Activated CD4-positive, alpha-beta T cell treated with anti-CD3 and anti-CD28 coated beads for 24 hours (primary cell): ENCODE measurements at places on chromosomes 1 and 21.

- no peak for DNase-seq
Observed at GRCh38 chr1:12745992-12746323, at the start of gene CFAP107. TSS of gene CFAP107 (plus strand) at chr1:12746200. CDS start at chr1:12746431, 231 bp downstream.

GRCh38 chr1:245248231-245248731, 93.5 kb downstream of the KIF26B start:
- DNase-seq = no peak

- no peak for DNase-seq
Observed at GRCh38 chr1:216820345-216820744, 97.1 kb upstream of the ESRRG start.

- DNase-seq = no peak
Observed at GRCh38 chr1:98103617-98104285, 182.9 kb upstream of the DPYD start.

DNA sequence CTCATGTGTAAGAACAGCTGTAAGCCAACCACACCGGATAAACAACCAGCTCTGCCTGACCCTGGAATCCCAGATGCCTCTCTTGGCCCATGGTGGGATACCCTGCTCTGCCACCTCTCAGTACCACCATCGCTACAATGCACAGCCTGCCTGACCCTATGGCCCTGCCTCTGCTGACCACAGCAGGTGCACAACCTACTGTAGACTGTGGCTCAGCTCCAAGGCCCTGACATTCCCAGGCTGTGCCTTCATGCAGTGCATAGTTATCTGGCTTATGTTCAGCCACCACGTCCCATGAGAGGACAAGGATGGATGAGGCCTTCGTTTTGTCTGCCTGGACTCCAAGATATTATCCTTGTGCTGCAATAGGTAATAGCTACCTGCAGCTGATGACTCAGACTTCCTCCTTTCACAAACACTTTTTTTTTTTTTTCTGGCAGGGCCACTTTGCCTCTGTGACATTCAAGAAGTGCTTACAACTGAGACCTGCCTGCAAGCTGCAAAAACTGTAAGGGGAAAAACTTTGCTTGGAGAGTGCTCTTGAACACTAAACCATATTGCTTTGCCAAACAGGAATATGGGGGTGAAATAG, 177.7 kb downstream of the URB2 start:
- no peak for DNase-seq

- no peak for DNase-seq
Observed at GRCh38 chr1:47555306-47555705, 117.5 kb downstream of the FOXD2 start.

DNA sequence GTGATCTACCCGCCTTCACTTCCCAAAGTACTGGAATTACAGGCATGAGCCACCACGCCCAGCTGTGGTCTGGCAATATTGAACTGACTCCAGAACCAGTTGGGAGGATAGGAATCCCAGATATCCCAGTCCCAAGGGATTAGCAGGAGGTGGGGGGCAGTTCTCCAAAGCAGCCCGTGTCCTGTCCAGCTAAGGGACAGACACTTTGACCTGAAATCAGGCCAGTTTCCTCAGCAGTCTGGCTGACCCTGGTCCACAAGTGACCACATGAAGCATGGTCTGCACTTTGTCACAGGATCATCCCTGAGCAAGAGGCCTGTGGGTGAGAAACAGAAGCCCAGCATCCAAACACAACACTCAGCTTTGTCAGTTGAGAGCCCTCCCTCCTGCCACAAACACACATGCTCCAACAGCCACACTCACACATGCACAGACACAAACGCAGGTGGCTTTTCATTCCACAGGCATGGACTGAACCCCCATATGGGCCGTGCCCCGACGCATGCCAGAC, 2.7 kb upstream of the FDPS start:
- no peak for DNase-seq

DNA sequence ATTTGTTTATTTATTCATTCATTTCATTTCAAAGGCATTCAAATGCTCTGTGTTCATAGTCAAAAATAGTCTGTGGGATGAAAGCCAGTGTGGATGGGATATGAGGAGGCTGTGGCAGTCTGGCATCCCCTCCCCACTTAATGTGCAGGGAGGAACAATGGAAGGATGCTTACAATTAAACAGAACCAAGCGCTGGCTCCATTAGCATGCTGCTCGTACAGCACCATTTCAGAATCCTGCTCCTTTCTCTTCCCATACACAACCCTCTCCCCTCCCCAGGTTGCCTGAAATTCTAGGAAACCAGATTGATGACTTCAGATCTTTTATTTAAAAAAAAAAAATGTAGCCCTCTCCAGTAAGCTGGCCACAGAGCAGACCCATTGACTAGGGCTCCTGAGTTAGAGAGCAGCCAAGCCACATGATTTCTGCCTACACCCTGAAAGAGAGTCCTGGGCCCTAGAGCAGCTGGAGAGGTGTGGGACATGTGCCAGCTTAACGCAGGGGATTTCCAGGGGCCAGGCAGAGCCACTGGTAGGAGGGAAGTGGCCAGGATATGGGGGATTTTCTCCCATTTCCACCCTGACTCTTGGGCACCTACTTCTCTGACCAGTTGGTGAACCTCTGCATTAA, 205.2 kb downstream of the ASTN1 start:
- DNase-seq = no peak

DNA sequence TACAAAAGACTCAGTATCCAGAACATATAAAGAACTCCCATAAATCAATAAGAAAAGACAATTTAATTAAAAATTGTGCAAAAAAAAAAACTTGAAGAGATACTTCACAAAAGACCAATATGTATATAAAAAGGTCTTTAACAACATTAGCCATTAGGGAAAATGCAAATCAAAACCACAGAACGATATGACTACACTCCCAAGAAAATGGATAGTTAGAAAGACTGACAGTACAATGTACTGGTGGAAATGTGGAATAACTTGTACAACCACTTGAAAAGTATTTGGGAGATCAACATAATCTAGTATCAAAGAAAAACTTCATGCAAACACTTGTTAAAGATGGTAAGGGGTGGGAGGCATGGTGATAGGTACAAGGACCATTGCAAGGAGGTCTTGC, 3.9 kb upstream of the CLCA1 start:
- no peak for DNase-seq

DNA sequence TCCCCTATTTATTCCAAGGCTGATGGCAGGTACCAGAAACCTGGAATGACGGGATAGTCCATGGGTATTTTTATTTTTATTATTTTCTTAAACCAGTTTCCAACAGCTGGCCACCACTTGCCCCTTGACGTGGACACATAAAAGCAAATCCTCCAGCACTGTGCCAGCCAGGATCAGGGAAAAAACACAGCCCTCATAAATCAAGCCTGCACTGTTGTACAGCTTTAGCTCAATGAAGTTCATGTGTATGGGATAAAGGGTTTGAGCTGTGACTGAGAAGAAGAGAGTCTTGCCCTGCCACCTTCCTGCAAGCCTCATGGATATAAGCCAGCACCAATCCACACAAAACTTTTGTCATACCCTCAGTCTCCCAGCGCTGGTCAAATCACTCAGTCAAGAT, 303.8 kb upstream of the SPAG17 start:
- DNase-seq = no peak

GRCh38 chr1:12409681-12410080, 179.9 kb downstream of the VPS13D start:
- DNase-seq = no peak

DNA sequence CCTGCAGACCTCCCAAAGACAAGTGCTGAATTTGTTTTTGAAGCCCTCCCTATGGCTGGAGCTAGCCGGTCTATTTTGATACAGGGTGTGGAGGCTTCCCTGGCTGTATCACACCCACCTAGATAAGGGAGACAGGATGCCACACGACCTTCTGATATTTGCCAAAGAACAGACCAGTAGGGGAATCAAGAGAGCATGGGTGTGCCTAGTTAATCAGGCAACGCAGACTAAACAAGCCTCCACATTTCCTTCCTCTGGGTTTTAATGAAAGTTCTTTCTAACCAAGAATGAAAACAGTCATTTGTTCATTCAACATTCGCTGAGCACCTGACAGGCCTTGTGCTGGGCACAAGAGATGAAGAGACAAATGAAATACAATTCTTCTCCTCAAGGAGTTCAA, 446.8 kb downstream of the PLPP3 start:
- DNase-seq = no peak

GRCh38 chr1:36392836-36393235, 4.9 kb downstream of the LSM10 start:
- no peak for DNase-seq
